ENCODE measurements at places on chromosomes 16 and 17. TPM values are rescaled to one million over a fixed set of nuclear protein-coding genes. Genes with fewer than 3 reads are reported as not detected.

GRCh38 chr16:80596507-80597207 lies 55.9 kb downstream of the DYNLRB2 start:
- H3K4me1 ChIP-seq, result no peaks in the 10 kb centered on the region
- H3K27ac ChIP-seq, result no peak overlapping the region
- no peak for DNase-seq
- peaks cover 2% of the 10 kb centered on the region for H3K27me3 ChIP-seq

GRCh38 chr17:30232824-30233427 lies 2.6 kb downstream of the SLC6A4 start:
- H3K27me3 ChIP-seq, result peaks cover 16% of the 10 kb centered on the region
- peaks cover 20% of the 10 kb centered on the region for H3K4me1 ChIP-seq
- no peaks in the 10 kb centered on the region for H3K36me3 ChIP-seq
- DNase-seq, result no peak
- no peak overlapping the region for H3K27ac ChIP-seq

DNA sequence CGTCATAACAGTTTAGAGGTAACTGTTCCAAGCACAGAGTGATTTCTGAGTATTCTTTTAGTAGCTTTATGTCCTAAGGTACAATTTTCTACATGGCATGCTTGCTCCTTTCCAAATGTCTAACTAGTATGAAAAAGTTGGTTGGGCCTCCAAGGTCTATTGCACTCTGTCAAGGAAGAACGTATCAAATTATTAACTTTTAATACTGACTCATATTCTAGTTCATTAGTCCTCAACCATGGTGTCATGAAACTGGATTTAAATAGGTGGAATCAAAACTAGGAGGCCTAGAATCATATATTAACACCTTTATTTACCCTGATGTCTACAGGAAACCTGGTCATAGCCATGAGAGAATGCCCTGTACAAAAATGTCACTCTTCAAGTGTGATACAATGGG lies 61.4 kb downstream of the STH start:
- H3K27me3 ChIP-seq, result peaks cover 10% of the 10 kb centered on the region
- H3K4me3 ChIP-seq, result no peak overlapping the region
- peaks cover 6% of the 10 kb centered on the region for H3K4me1 ChIP-seq
- peaks cover 14% of the 10 kb centered on the region for H3K36me3 ChIP-seq

The TERB1 gene
- total RNA-seq, result 0.10 TPM

DNA sequence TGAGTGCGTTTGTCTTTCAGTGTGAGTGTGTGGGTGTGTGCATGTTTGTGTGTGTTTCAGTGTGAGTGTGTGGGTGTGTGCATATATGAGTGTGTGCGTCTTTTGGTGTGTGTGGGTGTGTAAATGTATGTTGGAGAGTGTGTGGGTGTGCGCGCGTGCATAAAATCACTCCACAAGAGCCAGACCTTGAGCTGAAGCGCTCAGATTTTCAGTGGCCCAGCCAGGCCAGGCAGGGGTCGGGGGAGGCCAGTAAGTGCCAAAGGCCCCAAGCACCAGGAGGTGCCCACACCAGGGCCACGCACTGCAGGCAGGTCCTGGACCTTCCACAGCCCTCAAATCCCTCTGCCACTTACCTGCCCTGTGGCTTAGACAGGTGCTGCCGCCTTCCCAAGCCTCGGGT lies 184.0 kb downstream of the SOX9 start:
- peaks cover 6% of the 10 kb centered on the region for H3K4me1 ChIP-seq
- H3K27me3 ChIP-seq, result peaks cover 4% of the 10 kb centered on the region
- no peak for DNase-seq
- H3K4me3 ChIP-seq, result no peak overlapping the region
- no peak overlapping the region for H3K27ac ChIP-seq

Measured in endothelial cell (in vitro differentiated cells).